ENCODE measurements at places on chromosomes 2 and 18. TPM values are rescaled to one million over a fixed set of nuclear protein-coding genes. Genes with fewer than 3 reads are reported as not detected.

REG1B gene
- total RNA-seq: not detected

IL37 gene
- total RNA-seq: not detected

TXNDC2 gene
- not detected for total RNA-seq

ZNF532 gene
- 7.3 TPM for total RNA-seq

TRAPPC8 gene
- total RNA-seq: 47.7 TPM

- DNase-seq: peak; percentile 81
These were observed 27.3 kb downstream of the GKN2 start for GRCh38 chr2:68925295-68925896.

DNA sequence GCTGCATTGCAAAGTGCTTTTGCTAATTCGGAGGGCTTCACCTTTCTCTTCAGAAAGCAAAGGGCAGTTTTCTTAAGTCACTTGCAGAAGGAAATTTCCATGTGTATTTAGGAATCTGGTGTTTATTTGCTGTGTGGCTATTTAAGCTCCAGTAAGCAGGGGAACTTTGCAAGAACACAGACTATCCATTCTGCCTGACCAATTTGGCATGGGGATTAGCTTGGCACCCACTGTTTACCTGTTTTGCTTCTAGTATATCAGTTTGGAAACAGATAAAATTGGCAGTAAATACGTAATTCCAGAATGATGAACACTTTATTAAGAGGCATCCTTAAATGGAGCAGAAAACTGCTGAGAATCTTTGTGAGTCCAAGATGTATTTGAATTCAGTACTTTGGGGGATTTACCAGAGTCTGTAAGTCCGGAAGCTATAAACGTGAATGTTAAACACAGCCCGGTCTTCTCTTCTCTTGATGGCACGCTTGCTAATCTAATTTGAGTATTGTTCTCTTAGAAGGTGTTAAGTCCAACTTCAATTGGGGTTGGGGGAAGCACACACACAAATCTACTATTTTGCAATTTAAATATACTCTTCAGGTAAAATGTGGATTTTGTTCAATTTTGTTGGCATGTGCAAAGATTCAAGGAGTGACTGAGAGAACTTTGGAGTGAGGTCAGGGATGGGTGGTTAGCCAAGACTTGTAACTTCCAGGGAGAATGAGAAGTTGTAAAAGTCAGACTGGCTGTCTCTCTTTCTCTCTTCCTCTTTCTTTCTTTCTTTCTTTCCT is 650 bp downstream of the ACKR3 start:
- DNase-seq: no peak

DNA sequence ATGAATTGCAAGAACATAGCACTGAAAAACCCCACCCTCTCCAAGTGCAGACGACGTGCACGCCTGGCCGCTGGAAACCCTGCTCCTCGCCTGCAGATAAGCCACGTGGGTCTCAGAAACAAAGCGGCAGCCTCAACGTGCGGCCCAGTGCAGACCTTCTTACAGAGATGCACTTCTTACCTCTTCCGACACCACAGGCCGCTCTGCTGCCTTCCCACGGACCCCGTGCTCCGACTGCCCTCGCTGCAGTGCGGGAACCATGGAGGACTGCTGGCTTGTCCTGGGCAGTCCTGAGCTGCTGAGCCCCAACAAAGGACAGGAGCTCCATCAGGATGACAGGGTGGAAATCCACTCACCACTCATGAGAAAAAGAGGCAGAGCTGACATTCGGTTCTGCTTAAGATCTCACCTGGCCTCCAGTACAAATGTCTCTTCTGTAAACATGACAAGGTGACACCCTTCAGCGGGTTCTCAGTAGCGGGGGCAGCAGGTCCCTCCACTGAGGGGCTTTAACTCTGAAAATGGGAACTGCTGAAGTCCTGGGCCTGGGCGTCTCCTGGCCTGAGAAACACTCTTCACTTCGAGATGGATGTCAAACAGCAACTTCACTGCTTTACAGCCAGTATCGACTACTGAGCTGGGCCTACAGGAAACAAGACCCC is 6.2 kb downstream of the COPS9 start:
- no peak for DNase-seq

DNA sequence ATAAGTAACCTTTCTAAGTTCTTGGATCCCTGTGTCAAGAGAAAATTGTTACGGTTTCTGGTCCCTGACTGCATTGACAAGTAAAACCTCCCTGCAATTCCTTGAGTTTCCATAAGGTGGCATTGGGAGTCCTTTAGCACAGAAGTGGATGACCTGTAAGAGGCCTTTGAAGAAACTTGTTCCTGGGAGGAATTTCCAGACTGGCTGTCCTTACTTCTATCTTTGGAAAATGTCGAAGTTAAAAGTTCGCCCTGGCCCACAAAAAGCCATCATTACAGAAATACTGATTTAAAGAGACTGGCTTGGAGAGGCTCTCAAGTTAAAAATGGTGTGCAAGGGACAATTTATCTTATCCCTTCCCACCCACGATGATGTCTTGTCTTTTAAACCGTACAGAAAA is 218.4 kb downstream of the CDH20 start:
- DNase-seq: peak; percentile 79

GRCh38 chr18:12803069-12803936 is 80.7 kb downstream of the PTPN2 start:
- no peak for DNase-seq

DNA sequence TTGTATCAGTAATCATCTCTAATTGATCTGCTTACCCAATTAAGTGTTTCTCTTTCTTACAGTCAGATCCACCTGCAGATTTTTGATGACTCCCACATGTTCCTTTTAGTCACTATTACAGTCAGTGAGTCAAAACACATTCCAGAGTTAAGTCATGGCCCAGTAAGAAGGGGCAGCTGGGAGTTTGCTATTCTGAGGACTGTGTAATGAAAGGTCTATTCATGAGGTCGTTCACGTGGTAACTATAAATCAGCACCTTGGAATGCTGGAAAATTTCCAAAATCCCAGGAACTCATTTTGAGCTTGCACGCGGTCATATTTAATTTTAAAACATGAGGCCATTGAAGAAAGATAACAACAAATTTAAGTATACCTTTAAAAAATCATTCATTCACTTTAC is 252.5 kb downstream of the XIRP2 start:
- DNase-seq: peak; percentile 91

GRCh38 chr2:196478588-196478987 is 160.9 kb upstream of the CCDC150 start:
- no peak for DNase-seq
